ENCODE measurements at places on chromosomes 1 and 21. TPM values are rescaled to one million over a fixed set of nuclear protein-coding genes. Genes with fewer than 3 reads are reported as not detected.

Gene RIIAD1
- not detected for total RNA-seq

Gene PRDM16
- 15.9 TPM for total RNA-seq

Gene KLF17
- total RNA-seq = not detected

GRCh38 chr1:83796409-83796808 lies 202.5 kb downstream of the TTLL7 start:
- DNase-seq = no peak

GRCh38 chr1:24639881-24640280 lies 3.2 kb upstream of the SRRM1 start:
- no peak for DNase-seq

DNA sequence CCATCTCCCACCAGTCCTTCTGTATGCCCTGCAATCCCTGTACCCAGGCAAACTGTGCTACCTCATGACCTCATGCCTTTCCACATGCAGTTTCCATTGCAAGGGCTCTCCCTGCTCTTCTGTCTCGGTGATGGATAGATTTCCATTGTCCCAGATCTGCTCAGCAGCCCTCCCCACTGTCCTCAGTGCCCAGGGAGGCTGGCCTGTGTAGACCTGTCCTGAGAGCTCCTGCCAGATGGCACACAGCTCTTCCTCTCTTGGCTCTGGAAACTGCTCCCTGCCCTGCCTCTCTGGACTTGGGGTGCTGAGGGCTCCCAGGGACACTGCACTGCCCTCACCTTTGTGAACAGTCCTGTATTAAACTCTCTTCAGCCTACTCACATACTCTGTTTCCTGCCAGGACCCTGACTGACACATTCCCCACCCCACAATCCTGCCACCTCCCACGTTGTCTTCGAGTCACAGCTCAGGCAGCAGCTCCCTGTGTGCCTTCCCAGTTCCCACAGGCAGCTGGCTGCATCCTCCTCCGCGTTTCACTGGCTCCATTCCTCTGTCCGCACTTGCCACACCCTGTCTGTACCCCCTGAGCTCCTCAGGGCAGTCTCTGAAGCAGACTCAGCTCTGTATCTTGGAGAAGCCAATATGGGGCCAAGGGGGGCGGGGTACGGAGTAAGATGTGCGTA lies 57.0 kb downstream of the SPATA46 start:
- no peak for DNase-seq

DNA sequence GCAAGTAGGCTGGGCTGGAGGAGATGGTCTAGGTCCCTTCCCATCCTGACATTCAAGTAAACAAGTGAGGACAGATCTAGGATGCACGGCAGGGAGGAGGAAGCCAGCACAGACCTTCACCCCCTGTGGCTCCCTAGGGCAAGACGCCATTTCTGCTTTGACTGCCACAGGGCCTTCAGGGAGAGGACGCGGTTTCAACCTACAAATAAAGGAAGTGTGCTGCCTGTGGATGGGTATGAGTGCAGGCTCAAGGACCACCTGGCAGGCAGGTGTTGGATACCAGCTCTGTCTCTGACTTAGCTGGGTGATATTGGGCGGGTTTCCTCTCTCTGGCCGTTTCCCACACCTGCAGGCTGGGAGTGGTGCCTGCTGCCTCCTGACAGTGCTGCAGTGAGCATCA lies 16.2 kb downstream of the SLC2A1 start:
- no peak for DNase-seq

DNA sequence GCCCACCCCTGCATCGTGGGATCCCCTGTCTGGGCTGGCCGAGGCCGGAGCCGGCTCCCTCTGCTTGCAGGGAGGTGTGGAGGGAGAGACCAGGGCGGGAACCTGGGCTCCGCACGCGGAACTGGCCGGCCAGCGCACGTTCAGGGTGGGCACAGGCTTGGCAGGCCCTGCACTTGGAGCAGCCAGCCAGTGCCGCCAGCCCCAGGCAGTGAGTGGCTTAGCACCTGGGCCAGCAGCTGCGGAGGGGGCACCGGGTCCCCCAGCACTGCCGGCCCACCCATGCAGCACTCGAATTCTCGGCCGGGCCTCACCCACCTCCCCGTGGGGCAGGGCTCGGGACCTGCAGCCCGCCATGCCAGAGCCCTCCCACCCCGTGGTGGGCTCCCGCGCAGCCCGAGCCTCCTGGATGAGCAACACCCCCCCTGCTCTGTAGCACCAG lies 422.6 kb downstream of the AMY1C start:
- no peak for DNase-seq

Gene HAO2
- total RNA-seq = 0.23 TPM

- no peak for DNase-seq
Measured at GRCh38 chr1:235558621-235559169, 54.4 kb upstream of the B3GALNT2 start.

- no peak for DNase-seq
Measured at GRCh38 chr1:59214248-59215208, 82.4 kb upstream of the FGGY start.

DNA sequence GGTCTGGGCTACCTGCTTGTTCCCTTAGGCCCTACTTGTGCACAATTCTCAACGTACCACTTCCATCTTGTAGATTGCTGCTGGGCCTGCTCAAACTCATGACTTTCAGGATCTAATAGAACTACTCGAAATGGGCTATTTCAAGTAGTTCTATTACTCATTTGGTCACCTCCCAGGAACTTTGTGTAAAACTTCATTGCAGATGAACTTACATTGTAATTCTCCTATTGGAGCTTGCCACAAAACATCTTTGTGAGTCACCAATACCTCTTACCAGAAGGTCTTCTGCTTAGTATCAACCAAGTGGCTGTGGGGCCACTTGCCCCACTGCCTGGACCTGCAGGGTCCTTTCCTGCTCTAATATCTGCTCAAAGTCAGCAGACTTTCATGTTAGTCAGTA lies 10.7 kb upstream of the MYOCOS start:
- DNase-seq = no peak

Gene CFHR1
- total RNA-seq = 2.3 TPM

DNA sequence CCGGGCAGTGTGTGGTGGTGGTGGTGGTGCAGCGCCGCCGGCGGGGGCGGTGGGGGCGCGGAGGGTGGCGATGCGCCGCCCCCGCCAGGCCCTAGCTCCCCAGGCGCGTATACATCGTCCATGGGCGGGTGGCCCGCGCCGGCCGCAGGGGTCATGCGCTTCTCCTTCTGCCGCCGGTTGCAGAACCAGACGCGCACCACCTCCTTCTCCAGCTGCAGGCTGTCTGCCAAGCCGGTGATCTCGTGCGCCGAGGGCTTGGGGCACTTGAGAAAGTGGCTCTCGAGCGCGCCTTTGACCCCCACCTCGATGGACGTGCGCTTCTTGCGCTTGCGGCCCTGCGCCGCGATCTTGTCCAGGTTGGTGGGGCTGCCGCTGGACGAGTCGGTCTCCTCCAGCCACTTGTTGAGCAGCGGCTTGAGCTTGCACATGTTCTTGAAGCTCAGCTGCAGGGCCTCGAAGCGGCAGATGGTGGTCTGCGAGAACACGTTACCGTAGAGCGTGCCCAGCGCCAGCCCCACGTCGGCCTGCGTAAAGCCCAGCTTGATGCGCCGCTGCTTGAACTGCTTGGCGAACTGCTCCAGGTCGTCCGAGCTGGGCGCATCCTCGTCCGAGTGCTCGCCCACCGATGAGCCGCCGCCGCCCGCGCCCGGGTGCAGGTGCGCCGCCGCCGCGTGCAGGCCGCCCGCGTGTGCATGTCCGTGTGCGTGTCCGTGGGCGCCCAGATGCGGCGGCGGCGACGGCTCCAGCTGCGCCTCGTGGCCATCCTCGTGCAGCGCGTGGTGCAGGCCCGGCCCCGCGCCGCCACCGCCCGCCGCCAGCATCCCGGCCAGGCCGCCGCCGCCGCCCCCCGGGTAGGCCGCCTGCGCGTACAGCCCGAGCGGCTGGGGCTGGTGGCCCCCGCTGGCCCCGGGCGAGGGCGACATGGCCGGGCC lies 926 bp downstream of the POU3F1 start:
- no peak for DNase-seq

Gene JUN
- total RNA-seq = 37.9 TPM

Gene PDC
- total RNA-seq = not detected

Gene LAMC2
- total RNA-seq = 14.5 TPM

Gene NES
- 42.4 TPM for total RNA-seq

Gene CHIA
- total RNA-seq = not detected

DNA sequence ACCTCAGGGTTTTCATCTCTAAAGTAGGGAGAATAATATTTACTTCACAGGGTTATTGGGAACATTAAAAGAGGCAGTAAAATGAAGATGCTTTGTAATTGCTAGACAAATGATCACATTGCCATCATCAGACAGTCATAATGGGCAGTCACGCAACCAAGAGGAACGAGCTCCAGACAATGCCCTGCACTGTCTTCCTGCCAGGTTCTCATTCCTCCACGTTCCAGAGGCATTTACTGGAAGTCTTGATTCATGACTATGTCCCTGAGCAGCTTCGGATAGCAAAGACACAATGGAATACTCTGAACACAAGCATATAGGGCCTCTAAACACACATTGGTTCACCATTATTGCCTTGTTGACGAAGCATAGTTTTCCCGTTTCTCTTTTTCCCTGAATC lies 389.7 kb downstream of the NTNG1 start:
- no peak for DNase-seq

- no peak for DNase-seq
Measured at GRCh38 chr1:121587777-121588176, 403.0 kb downstream of the SRGAP2C start.

- no peak for DNase-seq
Measured at GRCh38 chr1:56153276-56153675, 426.1 kb downstream of the PLPP3 start.

DNA sequence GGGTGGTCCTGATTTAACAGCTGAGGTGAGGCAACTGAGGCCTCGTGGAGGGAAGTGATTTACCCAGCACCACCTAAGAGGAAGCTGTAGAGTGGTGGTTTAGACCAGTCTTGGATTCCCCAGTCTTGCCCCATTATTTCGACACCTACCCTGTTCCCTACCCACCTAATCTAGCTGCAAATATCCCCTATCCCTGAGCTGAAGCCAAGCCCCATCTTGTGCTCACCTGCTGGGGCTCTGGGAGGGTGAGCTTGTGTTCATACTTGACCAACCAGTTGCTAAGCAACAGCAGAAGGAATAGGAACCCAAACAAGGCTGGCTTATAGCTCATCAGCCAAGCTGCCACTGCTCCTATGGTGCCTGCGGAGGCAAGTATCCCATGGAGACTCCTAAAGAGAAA lies 2.0 kb downstream of the TEX46 start:
- DNase-seq = no peak

- no peak for DNase-seq
Measured at GRCh38 chr21:44301141-44301540, 1.3 kb downstream of the PFKL start.

All from ureter (tissue), 1 donor.